Osteocyte (in vitro differentiated cells): ENCODE measurements at places on chromosomes 13 and 19. TPM values are rescaled to one million over a fixed set of nuclear protein-coding genes. Genes with fewer than 3 reads are reported as not detected.

The SIGLEC8 gene
- total RNA-seq, result not detected in 2 replicates

The PLVAP gene
- 0.26 TPM in 1 of 2 replicates, not detected in the other for total RNA-seq

The TTC9B gene
- total RNA-seq, result not detected in 2 replicates

The ZNF333 gene
- total RNA-seq, result 23.0 and 26.2 TPM in 2 replicates

The ZNF91 gene
- total RNA-seq, result 29.9 and 31.7 TPM in 2 replicates

The CGB5 gene
- total RNA-seq, result not detected in 2 replicates

The PLK5 gene
- total RNA-seq, result 0.54 TPM in 1 of 2 replicates, not detected in the other

The DHDH gene
- 0.67 TPM in 1 of 2 replicates, not detected in the other for total RNA-seq

The NTF4 gene
- total RNA-seq, result not detected in 2 replicates

GRCh38 chr13:83272076-83272475 lies 610.2 kb downstream of the SLITRK1 start:
- DNase-seq, result no peak
- no peak overlapping the region for H3K4me3 ChIP-seq
- no peaks in the 10 kb centered on the region for H3K27me3 ChIP-seq

GRCh38 chr13:27012482-27013197 lies 159.0 kb downstream of the USP12 start:
- peaks cover 1% of the 10 kb centered on the region for H3K27me3 ChIP-seq
- DNase-seq, result peak; percentile 15
- H3K36me3 ChIP-seq, result no peaks in the 10 kb centered on the region
- H3K27ac ChIP-seq, result no peak overlapping the region
- no peak overlapping the region for H3K4me3 ChIP-seq
- H3K4me1 ChIP-seq, result no peaks in the 10 kb centered on the region

GRCh38 chr13:97140611-97141010 lies 81.5 kb upstream of the MBNL2 start:
- no peaks in the 10 kb centered on the region for H3K36me3 ChIP-seq
- H3K27me3 ChIP-seq, result no peaks in the 10 kb centered on the region
- peak overlapping the region; percentile 56 for H3K27ac ChIP-seq
- DNase-seq, result no peak
- H3K4me1 ChIP-seq, result peaks cover 48% of the 10 kb centered on the region

GRCh38 chr13:73259061-73260017 lies 200.5 kb downstream of the KLF5 start:
- DNase-seq, result no peak
- no peaks in the 10 kb centered on the region for H3K4me1 ChIP-seq
- H3K27me3 ChIP-seq, result peaks cover 12% of the 10 kb centered on the region
- no peak overlapping the region for H3K27ac ChIP-seq

GRCh38 chr13:112783978-112784371 lies 94.1 kb downstream of the ATP11A start:
- H3K27me3 ChIP-seq, result no peaks in the 10 kb centered on the region
- H3K4me1 ChIP-seq, result peaks cover 9% of the 10 kb centered on the region
- H3K4me3 ChIP-seq, result no peak overlapping the region
- H3K36me3 ChIP-seq, result peaks cover 2% of the 10 kb centered on the region
- peak; percentile 49 for DNase-seq

DNA sequence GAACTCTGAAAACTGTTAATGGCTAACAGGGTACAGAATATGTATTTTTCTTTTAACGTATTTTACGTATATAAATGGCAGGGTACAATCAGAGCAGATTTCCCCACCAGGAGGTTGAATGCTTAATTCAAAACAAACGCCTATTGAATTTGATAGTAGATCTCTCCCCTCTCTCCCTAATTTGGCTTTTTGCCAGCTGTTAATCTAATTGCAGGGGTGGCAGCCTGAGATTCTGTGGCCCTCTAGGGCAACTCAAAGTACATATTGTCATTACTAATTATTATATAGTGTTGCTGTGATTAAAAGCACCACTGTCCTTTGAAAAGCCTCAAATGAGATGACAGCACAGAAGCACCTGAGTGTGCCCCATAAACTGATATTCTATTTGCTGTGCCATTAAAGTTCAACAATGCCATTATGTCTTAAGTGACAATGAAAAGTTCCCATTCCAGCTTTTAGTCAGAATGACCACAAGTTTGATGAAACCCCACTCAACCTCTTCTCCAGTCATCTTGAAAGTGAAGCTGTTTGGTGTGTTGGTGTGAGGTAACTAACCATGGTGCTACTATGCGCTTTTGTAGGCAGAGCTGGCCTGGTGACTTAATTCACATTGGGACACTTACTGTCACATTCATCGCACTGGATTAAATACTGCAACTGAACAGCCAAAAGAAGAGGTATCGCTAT lies 351.4 kb downstream of the KCNRG start:
- peak overlapping the region; percentile 65 for H3K4me3 ChIP-seq
- H3K36me3 ChIP-seq, result no peaks in the 10 kb centered on the region
- peaks cover 19% of the 10 kb centered on the region for H3K4me1 ChIP-seq
- DNase-seq, result no peak
- peaks cover 5% of the 10 kb centered on the region for H3K27me3 ChIP-seq

DNA sequence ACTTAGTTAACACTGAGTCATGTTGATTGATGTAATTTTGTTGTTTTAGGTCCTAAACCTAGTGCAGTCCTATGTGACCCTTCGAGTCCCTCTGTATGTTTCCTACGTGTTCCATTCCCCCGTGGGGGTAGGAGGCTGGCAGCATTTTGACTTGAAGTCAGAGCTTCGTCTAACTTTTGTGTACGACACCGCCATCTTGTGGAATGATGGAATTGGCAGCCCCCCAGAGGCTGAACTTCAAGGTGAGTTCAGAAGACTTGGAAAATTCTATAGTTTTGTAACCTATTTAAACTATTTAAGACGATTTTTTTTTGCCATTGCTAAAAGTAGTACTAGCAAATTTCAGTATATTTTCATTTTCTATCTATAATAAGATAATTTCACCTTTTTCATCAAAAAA lies 117.9 kb downstream of the STOML3 start:
- H3K4me3 ChIP-seq, result no peak overlapping the region
- peaks cover 27% of the 10 kb centered on the region for H3K27me3 ChIP-seq
- no peak overlapping the region for H3K27ac ChIP-seq
- H3K4me1 ChIP-seq, result no peaks in the 10 kb centered on the region
- no peaks in the 10 kb centered on the region for H3K36me3 ChIP-seq

GRCh38 chr19:14073261-14073924 lies 807 bp downstream of the MISP3 start:
- H3K36me3 ChIP-seq, result no peaks in the 10 kb centered on the region
- H3K27me3 ChIP-seq, result no peaks in the 10 kb centered on the region
- peak; percentile 89 for DNase-seq
- H3K27ac ChIP-seq, result peak overlapping the region; percentile 79
- peaks cover 22% of the 10 kb centered on the region for H3K4me1 ChIP-seq

- DNase-seq, result no peak
- no peak overlapping the region for H3K27ac ChIP-seq
These were observed 113.3 kb upstream of the KL start for GRCh38 chr13:32902874-32903273.

DNA sequence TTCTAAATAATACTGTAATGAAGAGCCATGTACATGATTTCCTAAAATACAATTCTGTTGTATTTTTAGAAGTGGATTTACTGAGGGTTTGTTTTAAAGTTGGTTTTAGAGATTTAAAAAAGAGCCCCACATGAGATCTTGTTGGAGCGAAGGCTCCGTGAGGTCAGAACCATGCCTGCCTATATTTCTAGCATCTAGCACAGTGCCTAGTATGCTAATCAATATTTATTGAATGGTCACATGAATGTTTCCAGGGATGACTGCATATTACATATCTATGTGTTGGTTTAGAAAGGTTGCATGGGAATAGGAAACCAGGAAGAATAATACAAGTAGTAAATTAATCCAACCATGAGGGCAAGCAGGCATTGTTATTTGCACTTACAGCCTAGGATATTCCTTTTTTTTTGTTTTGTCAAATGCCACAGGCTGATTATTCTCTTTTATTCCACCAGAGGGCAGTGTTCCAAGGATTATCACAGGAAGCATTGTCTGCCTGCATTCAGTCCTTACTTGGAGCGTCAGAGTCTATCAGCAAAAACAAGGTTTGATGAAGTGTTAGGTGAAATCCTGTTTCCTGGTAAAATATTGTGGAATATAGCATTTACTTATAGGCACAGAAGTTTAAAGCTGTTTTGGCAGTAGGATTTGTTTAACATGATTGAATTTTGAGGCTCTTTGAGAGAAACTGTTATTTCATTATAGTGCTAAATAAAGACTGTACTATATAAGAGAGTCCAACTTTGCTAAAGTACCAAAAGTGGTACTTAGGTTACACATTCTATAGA lies 46.8 kb downstream of the COG3 start:
- no peaks in the 10 kb centered on the region for H3K27me3 ChIP-seq
- DNase-seq, result no peak
- peak overlapping the region; percentile 24 for H3K27ac ChIP-seq
- peaks cover 4% of the 10 kb centered on the region for H3K4me1 ChIP-seq
- H3K4me3 ChIP-seq, result no peak overlapping the region

GRCh38 chr19:8456064-8456463 lies 11.3 kb downstream of the HNRNPM start:
- H3K4me1 ChIP-seq, result peaks cover 83% of the 10 kb centered on the region
- peaks cover 25% of the 10 kb centered on the region for H3K36me3 ChIP-seq
- no peaks in the 10 kb centered on the region for H3K27me3 ChIP-seq
- H3K27ac ChIP-seq, result no peak overlapping the region
- no peak overlapping the region for H3K4me3 ChIP-seq
- DNase-seq, result no peak

- H3K4me3 ChIP-seq, result no peak overlapping the region
- peaks cover 3% of the 10 kb centered on the region for H3K4me1 ChIP-seq
- no peaks in the 10 kb centered on the region for H3K27me3 ChIP-seq
- H3K36me3 ChIP-seq, result peaks cover 1% of the 10 kb centered on the region
- no peak for DNase-seq
These were observed 45.1 kb upstream of the SPRY2 start for GRCh38 chr13:80386002-80386401.

DNA sequence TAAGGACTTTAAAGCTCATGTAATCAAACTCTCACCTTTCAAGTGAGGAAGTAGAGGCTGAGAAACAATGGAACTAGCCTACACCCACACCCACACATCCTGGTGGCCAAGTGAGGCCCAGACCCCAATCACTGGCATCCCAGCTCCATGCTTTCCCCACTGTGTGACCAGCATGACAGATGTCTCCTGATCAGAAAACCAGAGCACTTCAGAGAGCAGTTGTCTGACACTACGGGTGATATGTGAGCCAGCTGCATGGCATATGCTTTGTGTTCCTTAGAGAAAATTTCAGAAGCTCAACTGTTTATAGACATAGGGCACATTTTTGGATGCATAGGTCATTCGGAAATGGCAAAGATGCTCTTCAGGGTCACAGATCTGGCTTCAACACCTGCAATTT lies 315.2 kb downstream of the NDFIP2 start:
- H3K4me1 ChIP-seq, result no peaks in the 10 kb centered on the region
- H3K36me3 ChIP-seq, result peaks cover 2% of the 10 kb centered on the region
- H3K4me3 ChIP-seq, result no peak overlapping the region
- H3K27ac ChIP-seq, result no peak overlapping the region
- no peak for DNase-seq

- no peak overlapping the region for H3K4me3 ChIP-seq
- H3K27me3 ChIP-seq, result no peaks in the 10 kb centered on the region
- peaks cover 42% of the 10 kb centered on the region for H3K36me3 ChIP-seq
- peaks cover 4% of the 10 kb centered on the region for H3K4me1 ChIP-seq
- no peak for DNase-seq
These were observed 9.4 kb downstream of the ZNF546 start for GRCh38 chr19:40006273-40006691.

GRCh38 chr13:28707629-28708427 lies 10.9 kb downstream of the SLC46A3 start:
- peaks cover 13% of the 10 kb centered on the region for H3K4me1 ChIP-seq
- no peak overlapping the region for H3K4me3 ChIP-seq
- peak overlapping the region; percentile 55 for H3K27ac ChIP-seq
- no peaks in the 10 kb centered on the region for H3K27me3 ChIP-seq

- no peak for DNase-seq
- H3K4me3 ChIP-seq, result no peak overlapping the region
- H3K4me1 ChIP-seq, result no peaks in the 10 kb centered on the region
These were observed 1305.2 kb upstream of the PCDH9 start for GRCh38 chr13:68535329-68535728.

DNA sequence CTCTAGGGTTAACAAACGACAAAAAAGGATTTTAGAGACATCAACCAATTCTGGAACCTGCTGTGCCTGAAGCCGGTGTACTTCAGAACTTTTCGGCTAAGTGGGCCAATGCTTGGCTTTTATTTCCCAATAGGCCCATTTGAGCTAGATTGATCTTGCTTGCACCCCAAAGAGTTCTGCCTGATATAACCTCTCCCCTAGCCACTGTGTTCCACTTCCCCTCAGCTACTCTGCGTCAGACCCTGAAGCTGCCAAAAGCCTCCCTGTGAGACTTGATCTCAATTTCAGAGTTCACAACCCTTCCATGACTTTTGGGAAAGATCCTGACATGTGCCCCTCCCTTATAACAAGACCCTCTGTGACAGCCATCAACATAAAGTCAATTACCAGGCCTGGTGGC lies 5.6 kb upstream of the SIGLEC14 start:
- H3K36me3 ChIP-seq, result no peaks in the 10 kb centered on the region
- no peak overlapping the region for H3K27ac ChIP-seq
- no peak for DNase-seq

DNA sequence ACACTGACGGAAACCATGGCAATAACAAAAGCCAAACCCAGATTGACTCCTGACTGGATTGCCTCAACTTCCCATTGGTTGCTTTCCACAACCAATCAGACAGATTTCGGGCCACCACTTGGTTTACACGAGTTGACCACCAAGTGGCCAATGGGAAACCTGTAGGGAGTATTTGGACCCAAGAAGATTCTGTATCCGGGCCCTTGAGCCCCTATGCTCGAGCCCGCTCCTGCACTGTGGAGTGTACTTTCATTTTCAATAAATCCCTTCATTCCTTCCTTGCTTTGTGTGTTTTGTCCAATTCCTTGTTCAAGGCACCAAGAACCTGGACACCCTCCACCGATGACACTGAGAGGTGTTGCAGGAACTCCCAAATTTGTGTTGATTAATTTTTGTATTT lies 24.1 kb upstream of the URI1 start:
- H3K36me3 ChIP-seq, result no peaks in the 10 kb centered on the region
- DNase-seq, result no peak
- H3K27me3 ChIP-seq, result no peaks in the 10 kb centered on the region
- H3K4me1 ChIP-seq, result no peaks in the 10 kb centered on the region

DNA sequence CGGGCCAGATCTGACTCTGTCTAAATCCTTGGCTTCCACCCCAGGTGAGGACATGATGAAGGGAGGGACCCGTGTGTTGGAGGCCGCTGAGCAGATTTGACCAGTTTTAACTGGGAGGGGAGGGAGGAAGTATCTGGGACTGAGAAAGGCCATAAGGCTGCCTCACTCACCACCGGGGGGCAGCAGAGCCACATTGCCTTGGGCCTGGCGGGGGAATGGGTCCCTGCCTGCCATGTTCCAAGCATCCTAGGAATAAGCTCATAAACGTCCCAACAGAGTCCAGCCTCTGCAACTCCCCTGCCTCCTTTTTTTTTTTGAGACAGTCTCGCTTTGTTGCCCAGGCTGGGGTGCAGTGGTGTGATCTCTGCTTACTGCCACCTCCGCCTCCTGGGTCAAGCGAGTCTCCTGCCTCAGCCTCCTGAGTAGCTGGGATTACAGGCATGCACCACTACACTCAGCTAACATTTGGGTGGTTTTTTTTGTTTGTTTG lies 15.5 kb downstream of the MAST3 start:
- no peak overlapping the region for H3K4me3 ChIP-seq
- no peak overlapping the region for H3K27ac ChIP-seq
- peaks cover 16% of the 10 kb centered on the region for H3K4me1 ChIP-seq
- peak; percentile 95 for DNase-seq
- no peaks in the 10 kb centered on the region for H3K36me3 ChIP-seq
- peaks cover 6% of the 10 kb centered on the region for H3K27me3 ChIP-seq

- peaks cover 89% of the 10 kb centered on the region for H3K27me3 ChIP-seq
- DNase-seq, result no peak
- H3K4me3 ChIP-seq, result no peak overlapping the region
- no peaks in the 10 kb centered on the region for H3K36me3 ChIP-seq
These were observed 7.7 kb downstream of the CDX2 start for GRCh38 chr13:27961227-27962085.
